ENCODE measurements at places on chromosomes 4 and X.

DNA sequence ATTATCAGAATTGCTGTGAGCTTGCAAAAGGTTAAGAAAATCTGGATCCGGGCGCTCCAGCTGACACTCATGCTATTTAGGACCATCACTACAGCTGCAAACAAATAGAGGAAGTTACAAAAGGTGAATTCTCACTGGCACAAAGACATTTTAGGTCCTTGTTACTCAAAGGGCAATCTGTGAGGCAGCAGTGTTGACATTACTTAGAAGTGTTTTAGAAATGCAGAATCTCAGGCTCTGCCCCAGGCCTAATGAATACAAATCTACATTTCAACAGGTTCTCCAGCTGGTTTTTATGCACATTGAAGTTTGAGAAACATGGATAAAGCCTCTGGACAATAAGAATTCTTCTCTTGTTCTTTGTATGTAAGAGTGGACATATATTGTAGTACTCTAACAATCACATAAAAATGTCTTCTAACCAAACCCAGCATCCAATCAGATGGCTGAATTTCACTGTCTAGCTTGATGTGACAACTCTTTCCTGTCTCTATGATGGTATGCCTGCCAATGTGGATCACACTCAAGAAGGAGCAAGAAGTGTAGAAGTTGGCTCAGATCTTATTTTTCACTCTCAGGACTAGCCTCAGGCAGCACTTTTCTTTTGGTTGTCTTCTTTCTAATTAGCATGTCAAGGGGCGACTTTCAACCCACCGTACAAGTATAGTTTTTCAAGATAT, 18.8 kb downstream of the SLC7A11 start:
- DNase-seq, result no peak

DNA sequence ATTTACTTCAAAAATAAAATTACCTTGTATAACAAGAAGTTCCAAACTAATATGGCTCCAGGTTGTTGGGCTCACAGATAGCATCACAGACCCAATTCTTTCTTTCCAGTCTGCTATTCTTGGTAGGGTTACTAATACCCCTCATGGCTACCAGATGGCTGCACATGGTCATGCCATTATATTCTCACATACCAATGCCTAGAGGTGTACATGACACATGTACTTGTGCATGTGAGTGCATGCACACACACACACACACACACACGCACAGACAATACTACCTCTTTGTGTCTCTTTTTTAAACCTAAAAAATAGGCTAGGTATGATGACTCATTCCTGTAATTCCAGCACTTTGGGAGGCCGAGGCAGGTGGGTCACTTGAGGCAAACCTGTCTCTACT, 31.1 kb downstream of the FBXO8 start:
- no peak for DNase-seq

DNA sequence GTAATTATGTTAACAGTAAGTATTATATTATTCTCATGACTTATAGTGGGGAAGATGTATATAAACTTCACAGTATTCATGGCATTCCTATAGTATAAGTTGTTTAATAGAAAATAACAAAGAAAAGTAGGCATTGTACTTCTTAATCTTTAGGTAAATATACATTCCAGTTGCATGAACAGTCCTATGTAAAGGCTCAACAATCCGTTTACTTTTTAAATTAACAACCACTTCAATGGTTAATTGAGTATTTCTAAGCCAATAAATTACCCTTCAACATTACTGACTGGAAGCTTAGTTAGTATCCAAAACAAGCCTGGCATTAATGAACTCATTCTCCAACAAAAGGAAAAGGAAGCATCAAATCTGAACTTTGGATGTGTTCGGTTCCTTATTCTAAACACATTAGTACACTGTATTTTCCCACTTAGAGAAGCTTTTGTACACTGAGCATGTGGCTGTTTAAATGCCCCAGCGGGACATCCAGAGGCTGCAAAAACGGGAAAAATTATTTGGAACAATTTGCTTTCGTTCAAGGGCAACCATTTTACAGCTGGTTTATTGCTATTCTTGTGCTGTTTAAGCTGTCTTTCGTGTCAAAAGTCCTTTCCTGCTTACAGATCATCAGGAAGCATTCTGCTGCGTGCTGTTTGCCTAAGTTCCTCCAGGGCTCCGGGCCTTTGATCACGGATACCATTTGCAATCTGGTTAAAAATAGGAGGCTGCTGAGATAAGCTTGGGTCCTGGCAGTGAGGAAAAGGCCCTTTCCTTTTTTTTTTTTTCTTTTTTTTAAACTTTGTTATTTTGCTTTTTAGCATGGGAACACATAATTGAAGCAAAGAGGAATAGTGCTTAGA, 460.3 kb downstream of the SPRY1 start:
- peak; percentile 51 for DNase-seq

DNA sequence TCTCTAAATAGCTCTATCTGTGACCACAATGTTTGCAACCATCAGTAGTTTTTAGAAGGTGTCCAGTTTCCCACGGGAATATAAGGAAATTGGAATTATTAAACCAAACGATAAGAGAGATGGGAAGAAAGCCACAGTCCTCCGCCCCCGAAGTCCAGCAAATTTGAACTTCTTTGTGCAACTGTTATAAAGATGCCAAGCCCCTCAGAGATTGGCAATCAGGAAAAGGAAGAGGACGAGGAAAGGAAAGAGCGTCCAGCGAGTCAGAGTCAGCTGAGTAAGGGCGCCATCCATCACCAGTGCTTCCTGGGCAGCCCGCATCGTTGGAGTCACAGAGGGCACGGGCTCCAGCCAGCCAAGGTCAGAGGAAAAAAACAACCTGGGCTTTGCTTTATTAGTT, 35.7 kb downstream of the LDB2 start:
- no peak for DNase-seq

- no peak for DNase-seq
Observed at GRCh38 chr4:41437111-41437536, 100.8 kb upstream of the LIMCH1 start.

- DNase-seq, result no peak
Observed at GRCh38 chrX:40248822-40249221, 151.1 kb upstream of the BCOR start.

- DNase-seq, result no peak
Observed at GRCh38 chr4:69471639-69472038, 24.1 kb downstream of the UGT2B4 start.

DNA sequence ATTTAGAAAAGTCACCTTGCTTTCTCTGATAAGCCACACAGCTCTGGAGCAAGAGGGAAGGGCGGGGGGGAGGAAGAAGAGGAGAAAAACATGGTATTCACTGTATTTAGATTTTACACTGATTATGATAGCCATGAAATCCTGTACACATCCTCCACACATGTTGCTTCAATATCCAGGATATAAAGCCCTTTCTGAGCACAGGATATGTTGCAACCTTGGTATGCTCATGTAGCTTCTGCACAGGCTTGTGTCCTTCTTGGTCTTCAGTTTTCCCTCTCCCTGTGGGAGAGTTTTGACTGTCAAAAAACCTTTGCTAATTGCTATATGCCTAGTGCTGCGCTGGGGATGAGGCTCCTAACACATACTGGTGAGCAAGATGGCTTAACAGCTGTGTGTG, 61.9 kb upstream of the DAPP1 start:
- DNase-seq, result no peak

DNA sequence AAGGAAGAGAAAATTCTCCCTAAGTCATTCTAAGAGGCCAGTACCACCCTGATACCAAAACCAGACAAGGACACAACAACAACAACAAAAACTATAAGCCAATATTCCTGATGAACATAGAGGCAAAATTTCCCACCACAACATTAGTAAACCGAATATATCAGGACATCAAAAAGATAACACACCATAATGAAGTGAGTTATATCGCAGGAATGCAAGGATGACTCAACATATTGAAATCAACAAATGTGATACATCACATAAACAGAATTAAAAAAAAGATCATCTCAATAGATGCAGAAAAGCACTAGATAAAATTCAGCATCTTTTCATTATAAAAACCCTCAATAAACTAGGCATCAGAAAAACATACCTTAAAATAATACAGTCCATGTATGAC, 1844.4 kb upstream of the PCDH10 start:
- DNase-seq, result no peak

- DNase-seq, result no peak
Observed at GRCh38 chrX:46838486-46838870, 1.6 kb downstream of the RP2 start.

- DNase-seq, result no peak
Observed at GRCh38 chrX:11309220-11309619, 16.0 kb downstream of the AMELX start.

GRCh38 chrX:29948653-29949052, 266.7 kb upstream of the MAGEB2 start:
- peak; percentile 7 for DNase-seq

DNA sequence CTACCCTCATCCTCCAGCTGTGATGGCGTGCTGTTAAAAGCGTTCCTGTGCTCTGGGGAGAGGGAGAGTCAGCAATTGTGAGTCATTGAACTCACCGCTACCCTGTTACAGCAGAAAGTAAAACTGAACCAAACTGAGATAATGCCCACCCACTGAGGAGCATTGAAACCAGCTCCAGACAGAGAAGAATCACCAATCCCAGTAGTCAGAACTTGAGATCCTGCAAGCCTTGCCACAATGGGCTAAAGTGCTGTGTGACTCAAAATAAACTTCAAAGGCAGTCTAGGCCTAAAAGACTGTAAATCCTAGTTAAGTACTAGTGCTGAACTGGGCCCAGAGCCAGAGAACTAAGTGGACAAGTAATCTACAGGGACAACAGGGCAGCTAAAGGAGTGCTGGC, 1394.2 kb upstream of the DIAPH2 start:
- peak; percentile 21 for DNase-seq

- peak; percentile 76 for DNase-seq
Observed at GRCh38 chr4:38856524-38857337, at the start of gene TLR6. TSS of gene TLR6 (minus strand) at chr4:38856817. CDS start at chr4:38829473, 27,344 bp downstream.

DNA sequence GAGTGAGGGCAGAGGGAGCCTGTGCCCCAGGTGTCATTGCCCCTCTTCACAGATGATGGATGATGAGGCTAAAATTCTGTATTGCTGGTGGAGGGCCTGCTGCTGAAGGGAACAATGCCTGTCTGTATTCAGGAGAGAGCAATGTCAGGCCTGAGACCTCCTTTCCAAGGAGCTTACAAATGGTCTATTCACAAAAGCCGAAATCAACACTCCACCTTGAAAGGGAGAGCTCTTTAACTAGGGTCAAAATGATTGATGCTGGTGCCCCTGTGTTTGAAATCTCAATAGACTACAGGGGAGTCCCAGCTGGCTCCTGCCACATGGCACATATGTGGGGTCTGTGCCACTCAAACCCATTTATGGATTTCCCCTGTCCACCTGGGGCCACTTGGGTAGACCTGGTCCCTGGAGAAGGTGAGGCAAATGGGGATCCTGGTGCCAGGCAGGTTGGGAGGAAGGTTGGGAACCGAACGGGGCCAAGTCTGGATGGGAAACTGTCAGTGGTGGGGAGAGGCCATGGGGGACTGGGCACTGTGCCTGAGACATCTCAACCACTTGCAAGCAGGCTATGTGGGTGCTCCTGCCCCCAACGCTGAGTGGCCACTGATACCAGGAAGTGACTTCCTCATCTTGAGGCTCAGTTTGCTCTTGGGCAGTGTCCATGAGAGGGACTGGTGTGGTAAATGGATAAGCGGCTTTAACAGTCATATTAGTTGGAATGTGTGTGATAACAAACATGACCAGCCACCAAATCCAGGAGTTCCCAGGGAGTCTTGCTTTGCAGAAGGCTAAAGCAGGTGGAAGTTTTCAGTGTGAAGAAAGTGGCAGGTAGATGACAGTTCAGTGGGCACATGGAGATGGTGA, 223.8 kb upstream of the PSAPL1 start:
- peak; percentile 24 for DNase-seq

DNA sequence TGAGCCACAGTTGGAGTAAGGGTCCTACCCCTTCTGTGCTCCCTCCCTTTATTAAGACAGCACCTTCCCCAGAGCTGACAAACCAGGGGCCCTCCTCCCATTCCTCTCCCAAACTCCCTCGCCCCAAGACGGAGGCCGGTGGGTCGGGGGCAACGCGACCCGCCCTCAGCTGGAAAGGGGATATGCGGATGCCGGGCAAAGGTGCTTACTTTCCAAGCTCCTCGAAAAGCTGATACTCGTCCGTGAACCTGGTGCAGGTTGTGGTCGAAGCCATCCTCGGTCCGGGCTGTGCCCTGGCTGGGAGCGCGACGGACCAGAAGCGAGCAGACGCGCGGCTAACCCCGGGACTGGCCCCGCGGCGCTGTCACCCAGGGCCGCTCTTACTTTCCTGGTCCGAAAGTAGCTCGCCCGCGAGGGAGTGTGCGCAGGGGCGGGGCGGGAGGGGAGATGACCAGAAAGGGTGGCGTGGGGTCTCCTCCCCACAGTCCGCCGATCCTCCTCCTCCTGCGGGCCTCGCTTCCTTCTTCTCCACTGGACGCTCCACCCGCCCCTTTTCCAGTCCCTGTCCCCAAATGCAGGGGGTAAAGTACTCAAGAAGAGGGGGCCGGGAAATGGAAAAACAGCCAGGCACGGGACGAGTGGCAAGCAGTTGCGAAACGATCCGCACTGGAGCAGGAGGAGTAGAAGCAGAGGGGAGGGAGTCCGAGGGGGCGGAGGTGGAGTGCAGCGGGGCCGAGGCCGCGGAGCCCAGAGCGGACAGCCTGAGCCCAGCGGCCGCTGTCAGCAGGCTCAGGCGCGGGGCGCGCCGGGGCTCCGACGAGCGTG, 531 bp downstream of the CAMK2D start:
- peak; percentile 71 for DNase-seq

GRCh38 chrX:70675284-70675683, 230.6 kb downstream of the DLG3 start:
- DNase-seq, result no peak

GRCh38 chr4:176268963-176269362, at the start of gene ASB5:
TSS of gene ASB5 (minus strand) at chr4:176269222. CDS start at chr4:176269108, 114 bp downstream.
- DNase-seq, result no peak

Data from astrocyte of the spinal cord (primary cell).